CD4-positive, alpha-beta T cell treated with Interleukin-15 for 4 hours (primary cell): ENCODE measurements at places on chromosomes 11 and 22.

DNA sequence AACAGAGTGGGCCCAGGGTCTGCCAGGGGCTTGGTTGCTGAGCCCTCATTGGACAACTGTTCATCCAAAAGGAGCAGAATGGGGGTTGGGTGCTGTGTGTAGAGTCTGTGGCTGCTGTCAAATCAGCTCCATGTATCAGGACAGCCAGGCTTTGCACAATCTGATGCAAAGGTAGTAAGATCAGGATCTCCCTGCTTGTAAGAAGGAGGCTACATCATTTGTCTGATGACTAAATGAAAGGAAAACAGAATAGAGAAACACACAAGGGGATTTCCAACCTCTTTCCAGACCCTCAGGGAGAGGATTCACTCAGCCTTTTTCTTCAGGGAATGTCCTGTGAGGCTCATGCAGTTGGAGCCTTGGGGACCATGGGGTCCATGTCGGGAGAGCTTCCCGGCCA lies 7.2 kb downstream of the MICAL2 start:
- no peak for DNase-seq

GRCh38 chr11:2770096-2770751 lies 70.4 kb upstream of the KCNQ1OT1 start:
- no peak for DNase-seq

- DNase-seq, result no peak
Measured at GRCh38 chr11:1390569-1391164, 933 bp downstream of the BRSK2 start.

GRCh38 chr22:20464096-20464614 lies 26.5 kb upstream of the SCARF2 start:
- DNase-seq, result peak; percentile 72

GRCh38 chr11:44346983-44347382 lies 37.0 kb upstream of the ALX4 start:
- DNase-seq, result no peak

DNA sequence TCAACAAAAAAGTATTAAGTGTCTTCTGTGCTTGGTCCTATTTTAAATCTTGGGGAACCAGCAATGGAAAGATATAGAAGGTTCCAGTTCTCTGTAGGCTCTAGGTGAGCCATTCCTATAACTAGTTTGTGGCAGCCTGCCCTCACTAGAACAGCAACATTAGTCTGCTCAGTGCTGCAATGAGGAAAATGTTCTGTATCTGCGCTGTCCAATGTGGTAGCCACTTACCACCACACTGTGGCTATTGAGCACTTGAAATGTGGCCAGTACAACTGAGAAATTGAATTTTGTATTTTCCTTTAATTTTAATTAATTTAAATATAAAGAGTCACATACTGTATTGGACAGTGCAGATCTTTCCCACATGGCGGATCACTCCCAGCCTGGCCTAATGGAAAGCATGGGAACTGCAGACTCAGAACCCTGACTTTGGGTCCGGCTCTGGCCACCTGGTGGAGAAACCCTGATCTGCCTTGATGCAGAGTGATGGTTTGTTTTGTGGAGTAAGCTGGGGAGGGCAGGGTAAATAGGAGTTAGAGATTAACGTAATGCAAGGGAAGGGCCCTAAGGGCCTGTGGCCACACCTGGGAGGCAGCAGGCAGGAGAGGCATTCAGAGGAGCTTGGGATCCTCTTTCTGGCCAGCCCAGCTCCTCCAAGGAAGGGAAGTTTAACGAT lies 101.0 kb downstream of the ME3 start:
- no peak for DNase-seq

- DNase-seq, result no peak
Measured at GRCh38 chr22:44878483-44879300, 126.3 kb downstream of the ARHGAP8 start.

DNA sequence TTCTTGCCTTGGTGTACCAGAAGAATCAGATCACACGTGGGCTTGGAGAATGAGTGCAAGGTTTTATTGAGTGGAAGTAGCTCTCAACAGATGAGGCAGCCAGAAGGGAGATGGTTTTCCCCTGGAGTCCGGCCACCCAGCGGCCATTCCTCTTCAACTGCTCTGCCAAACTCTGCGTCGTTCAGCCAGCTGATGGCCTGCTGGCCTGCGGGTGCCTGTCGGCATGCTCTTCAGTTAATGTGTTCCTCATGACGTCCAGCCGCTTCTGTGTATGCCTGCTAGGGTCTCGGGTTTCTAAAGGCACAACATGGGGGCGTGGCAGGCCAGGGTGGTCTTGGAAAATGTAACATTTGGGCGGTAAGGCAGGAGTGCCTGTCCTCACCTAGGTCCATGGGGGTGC lies 487.9 kb upstream of the LRRC4C start:
- DNase-seq, result no peak

DNA sequence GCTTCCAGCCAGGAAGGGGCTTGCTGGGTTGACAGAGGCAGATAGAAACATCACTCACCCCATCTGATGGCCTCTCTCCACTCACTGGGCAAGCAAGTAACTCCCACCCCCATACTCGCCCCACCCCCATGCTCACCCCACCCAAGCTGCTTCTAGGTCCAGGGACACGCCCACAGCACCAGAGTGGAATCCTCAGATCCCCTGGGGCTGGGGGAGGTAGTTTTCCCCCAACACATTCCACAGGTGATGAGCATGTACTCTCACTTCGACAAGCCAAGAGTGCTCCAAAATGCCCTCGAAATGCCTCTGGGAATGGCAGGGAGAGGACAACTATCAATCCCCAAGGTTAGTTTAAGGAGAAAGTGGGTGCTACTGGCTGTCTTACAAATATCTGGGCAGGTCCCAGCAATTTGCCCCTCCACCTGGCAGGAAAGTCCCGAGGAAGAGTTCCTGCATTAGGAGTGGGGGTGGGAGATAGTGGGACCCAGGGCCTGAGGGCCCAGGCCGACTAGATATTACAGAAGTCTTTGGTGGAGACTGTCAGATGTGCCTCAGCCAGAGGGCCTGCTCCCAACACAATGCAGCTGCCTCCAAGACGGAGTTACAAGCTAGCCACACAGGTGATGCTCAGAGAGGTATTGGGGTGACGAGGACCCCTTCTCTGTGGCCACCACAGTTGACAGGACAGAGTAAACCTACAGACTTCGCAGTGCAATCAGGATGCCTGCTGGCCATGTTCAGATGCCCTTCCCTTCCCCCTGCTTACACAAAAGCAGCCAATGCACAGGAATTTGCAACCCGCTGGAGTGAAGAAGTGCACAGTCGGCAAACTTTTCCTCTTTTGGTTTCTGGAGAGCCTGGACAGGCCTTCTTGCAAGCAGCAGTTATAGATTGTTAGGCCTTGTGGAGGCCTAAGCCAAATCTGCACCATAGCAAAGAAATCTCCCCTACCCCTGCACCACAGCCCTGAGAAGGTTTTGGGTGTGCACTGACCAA lies 2.9 kb upstream of the LMO1 start:
- no peak for DNase-seq

DNA sequence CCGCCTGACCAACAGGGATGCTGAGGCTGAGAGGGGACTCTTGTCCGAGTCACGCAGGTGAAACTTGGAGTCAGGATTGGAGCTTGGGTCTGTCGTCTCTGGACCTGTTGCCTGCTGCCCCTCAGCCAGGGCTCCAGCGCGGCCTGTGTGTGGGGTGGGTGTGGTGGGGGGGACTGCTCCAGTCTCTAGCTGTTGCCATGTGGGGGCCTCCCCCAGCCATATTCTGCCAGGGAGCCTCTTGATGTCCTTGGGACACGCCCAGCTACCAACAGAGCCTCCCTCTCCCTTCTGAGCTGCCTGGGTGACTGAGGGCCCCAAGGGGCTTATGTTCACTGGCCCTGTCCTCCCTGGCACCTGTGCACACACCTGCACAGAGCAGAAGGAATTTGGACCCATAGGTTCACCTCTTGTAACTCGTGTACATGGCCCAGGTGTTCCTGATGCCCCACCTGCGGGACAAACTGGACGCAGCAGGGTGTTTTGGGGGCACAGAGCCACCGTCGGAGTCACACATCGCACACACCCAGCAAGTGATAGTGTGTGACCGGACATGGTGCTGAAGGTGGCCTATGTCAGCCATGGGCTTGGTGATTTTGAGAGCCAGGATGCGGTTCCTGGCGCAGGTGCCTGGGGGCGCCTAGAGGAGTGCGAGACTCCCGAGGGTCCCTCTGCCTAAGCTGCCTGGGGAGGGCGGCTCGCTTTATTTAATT lies 252.3 kb downstream of the TBC1D22A start:
- no peak for DNase-seq

- DNase-seq, result no peak
Measured at GRCh38 chr11:9020916-9021315, 17.1 kb upstream of the NRIP3 start.

- DNase-seq, result no peak
Measured at GRCh38 chr11:57406337-57406904, 16.0 kb upstream of the PRG2 start.

DNA sequence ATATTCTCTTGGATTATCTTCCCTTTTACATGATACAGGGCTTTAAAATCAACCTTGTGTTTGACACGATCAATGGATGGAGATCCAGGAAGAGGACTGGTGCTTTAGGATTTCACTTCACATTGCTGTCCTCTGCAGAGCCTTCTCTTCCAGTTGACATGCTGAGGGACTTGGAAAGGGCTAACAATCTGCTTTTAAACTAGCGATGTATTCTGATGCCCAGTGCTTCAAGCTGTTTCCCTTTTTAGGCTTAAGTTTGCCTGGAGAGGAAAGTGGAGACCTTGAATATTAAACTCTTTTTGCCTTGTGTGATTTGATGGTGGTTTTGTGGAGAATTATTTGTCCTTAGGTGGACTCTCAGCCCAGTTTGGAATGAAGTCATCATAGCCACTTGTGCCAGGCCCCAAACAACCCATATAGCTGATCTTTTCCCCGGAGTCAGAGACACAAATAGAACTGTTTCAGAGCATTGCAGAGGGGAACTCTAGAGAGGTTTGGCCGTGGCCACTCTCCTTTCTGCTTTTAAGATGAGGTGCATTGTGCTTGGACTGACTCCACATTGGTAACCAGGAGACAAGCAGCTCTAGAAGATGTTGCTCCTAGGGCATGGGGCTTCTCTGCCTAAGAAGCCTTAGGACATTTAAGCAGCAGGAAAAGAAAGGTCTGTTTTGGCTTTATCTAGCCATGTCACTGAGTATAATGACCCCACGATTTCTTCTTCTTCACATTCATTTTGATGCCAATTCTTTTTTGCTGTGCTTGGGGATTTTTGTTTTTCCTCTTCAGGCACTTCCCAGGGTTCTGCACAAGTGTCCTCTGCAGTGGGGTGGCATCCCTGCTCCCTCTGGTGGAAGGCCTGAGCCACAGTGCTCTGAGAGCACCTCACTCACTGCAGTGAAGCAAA lies 152.8 kb downstream of the NCAM1 start:
- no peak for DNase-seq

GRCh38 chr11:46599340-46600193 lies 5.7 kb upstream of the AMBRA1 start:
- DNase-seq, result no peak

- DNase-seq, result no peak
Measured at GRCh38 chr11:35118906-35119305, 20.1 kb upstream of the CD44 start.

DNA sequence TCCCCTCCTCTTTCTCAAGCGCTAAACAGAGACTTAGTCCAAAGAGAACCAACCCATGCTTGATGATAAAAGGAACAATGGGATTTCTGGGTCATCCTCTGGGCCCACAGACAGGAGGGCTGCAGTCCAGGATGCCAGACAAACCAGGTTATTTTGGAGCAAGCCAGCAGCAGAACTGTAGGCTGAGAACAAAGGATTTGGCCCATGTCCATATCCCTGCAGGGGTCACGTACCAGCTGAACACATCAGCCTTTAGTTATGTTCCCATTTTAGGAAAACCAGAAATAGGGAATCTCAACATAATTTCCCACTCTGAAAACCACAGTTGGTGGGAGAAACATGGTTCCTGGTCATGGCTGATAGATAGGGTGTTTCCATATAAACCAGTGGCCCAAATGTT lies 533.6 kb upstream of the CADM1 start:
- DNase-seq, result no peak

- no peak for DNase-seq
Measured at GRCh38 chr11:15412054-15412453, 297.3 kb downstream of the INSC start.

DNA sequence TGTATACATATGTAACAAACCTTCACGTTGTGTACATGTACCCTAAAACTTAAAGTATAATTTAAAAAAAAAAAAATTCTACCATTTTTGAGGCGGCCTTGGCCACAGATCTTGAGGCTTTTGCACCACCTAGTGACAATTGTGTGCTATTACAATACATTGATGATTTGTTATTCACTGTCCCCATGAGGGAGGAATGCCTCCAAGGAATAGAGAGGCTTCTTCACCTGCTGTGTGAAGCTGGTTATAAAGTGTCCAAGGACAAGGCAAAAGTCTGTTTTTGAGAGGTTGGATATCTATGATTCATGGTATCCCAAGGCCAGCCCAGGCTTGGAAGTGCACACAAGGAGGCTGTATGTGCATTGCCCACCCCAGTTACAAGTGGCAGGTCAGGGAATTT lies 30.7 kb downstream of the SLC22A25 start:
- peak; percentile 24 for DNase-seq

GRCh38 chr11:63020671-63021291 lies 5.1 kb upstream of the SLC22A8 start:
- no peak for DNase-seq

DNA sequence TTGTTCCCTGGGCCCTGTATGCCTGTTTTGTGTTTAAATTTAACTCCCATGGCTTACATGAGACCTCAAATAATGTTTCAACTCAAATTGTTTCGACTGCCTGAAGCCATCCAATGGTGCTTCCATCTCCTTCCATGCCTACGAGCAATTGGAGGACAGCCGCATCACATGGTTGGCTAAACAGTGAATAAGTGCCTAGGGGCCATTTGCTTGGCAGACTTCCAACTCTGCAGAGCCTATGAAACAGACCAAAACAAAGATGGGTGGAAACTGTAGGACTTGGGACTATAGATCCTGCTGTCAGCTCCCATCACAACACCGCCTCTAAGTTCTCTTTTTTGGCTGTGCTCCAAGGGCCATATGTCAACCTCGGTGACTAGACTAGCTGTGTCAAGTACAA lies 84.1 kb downstream of the PARVA start:
- no peak for DNase-seq

DNA sequence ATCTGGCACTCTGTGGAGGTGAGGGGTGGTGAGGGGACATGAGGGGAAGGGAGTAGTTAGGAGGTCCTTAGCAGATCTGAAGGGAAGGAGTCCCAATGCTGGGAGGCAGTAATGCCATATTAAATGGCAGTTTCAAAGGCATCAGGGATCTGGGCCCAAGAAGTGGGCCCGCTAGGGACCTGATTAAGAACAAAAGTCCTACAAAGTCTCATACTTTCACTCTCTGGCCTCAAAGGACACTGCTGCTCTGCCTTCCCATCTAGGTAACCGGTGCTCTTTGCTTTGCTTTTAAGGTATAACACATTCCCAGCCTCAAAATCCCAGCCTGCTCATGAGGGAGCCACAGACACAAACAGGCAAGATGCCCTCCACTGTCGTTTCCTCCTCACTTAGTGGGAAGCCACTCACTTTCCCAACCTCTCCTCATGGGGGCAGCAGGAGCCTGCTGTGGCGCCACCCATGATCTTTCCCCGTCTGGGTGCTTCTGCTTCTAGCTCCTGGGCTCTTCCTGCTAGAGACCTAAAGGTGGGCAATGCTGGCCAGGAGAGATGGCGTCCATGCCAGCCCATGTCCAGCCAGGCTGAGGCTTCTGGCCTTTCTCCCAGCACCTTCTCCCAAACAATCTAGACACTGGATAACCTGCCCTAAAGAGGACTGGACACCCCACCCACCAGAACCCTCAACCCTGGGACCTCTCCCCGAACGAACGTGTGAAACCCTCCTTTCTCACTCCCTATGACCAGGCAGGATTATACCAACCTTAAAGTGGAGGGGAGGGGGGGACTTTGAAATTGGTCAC lies 68.3 kb downstream of the PLEKHA7 start:
- DNase-seq, result peak; percentile 31
